ENCODE measurements at places on chromosomes 4 and X.

- DNase-seq: no peak
Measured at GRCh38 chrX:123184219-123184865, at the start of gene GRIA3. Gene GRIA3, plus strand, starts transcription at chrX:123184278. Its CDS starts 258 bp downstream, at chrX:123184536.

- no peak for DNase-seq
Measured at GRCh38 chrX:153409414-153410101, 1.7 kb upstream of the ZFP92 start.

DNA sequence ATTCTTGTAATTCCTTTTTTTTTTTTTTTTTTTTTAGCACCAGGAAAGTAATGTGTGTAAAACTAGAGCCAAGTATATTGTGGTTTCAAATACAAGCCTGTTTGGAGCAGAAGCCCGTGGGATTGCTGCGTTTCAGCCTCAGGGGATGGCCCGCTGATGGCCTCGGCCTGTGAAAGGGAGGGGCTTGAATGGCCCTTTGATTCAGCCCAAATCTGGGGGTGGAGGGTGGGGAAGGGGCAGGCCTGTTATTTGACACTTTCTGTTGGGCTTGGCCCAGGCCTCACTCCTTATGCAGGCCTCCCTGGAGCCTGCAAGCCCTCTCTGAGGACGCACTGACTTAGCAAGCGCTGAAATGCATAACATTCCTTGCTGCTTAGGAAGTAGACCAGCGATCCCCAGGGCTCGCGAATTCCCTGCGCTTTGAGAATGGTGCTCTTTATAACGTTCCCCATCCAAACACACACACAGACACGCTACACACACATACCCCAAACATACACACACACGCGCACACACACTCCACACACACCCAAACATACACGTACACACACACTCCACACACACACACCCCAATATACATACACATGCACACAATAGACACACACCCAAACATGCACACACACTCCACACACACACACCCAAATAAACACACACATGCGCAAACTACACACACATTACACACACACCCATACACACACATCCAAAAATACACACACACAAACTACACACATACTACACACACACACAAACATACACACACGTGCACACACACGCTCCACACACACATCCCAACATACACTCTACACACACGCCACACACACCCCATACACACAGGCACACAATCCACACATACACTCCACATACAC, 29.6 kb downstream of the TLR10 start:
- peak; percentile 41 for DNase-seq

DNA sequence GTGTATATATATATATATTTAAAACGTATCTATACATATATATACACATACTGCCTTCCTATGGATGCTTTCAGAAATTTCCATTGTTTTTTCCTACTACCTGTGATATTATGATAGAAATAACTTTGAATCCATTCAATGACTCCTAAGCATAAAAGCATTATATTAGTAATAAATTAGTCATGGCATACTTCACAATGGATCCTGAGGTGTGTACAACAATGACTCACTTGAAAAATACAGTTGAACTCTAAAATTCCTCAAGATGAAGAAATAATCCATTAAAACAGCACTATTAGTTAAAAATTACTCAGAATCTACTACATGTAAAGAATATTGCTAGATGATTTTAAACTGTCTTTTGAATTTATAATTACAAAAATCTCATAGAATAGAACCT, 201.1 kb downstream of the STPG2 start:
- no peak for DNase-seq

DNA sequence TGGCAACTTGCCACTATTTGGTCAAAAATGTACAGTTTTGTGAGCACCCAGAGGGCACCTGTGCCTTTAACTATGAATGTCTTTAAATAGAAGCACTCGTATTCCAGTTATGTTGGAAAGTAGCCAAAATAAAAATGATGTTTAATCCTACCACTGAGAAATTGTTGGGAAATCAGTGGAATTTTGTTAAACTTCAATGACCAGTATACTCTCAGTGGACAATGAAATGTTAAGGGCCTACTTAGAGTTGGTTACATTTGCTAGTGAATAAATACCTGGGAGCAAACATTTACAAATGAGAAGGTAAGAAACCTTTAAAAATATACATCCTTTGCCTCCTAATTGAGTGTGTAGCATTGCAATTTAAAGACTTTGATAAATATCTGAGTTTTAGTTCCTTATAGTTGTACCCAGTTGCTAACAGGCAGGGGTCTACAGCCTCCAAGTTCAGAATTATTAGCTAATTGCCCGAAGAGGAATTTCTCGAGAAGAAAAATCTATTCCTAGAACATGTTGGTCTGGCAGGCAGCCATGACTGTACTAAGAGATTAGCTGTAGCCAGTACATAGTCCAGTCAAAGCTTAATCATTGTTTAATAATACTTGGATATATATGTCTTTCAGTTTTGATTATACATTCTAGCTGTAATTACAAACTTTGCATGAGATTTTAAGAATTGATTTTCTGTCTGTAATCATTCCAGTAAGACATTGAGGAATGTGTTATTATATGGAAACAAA, 93.2 kb downstream of the IL1RAPL2 start:
- no peak for DNase-seq

DNA sequence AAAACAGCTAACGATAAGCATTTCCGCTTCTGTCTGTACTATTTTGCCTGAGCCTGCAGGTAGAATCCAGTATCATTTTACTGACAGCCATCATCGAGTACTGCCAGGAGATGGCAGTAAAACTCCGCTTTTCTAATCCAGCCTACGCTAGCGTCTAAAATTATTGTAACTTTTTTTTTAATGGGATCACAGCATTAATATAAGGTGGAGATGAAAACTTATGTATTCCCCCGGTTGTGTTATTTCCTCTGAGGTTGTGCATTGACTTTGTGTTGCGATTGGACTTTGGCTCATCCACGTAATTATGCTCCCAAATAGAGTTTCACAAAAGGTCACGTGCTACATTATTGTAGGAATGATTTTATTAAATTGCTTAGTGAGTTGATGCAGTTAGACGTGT, 248.1 kb downstream of the C4orf33 start:
- DNase-seq: peak; percentile 57

GRCh38 chrX:120242813-120243212, 7.8 kb upstream of the ZBTB33 start:
- no peak for DNase-seq

GRCh38 chrX:35016051-35016450, 73.5 kb downstream of the FAM47B start:
- no peak for DNase-seq

DNA sequence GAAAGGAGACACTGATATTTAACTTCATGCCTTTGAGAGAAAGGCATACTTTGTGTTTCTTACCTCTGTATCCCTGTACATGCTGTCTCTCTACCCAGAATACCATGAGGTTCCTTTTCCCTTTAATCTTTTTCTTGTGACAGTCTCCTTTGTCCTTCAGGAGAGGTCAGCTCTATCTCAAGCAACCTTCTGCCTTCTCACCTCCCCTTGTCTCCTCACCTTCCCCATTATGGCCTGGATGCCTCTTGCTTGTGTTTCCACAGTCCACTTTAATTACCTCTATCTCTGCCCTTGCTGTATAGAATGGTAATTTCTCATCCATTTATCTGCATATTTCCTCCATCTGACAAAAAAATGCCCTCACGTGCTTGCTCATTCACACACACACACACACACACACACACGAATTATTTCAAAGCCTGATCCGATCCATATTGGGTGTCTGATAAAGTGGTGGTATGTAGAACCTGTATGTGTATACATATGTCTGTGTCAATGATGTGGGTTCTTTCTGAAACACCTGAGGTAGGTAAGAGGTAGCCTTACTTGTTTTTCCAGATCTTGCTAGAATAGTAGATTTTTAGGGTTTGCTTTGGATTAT, 28.5 kb downstream of the MSN start:
- DNase-seq: no peak

DNA sequence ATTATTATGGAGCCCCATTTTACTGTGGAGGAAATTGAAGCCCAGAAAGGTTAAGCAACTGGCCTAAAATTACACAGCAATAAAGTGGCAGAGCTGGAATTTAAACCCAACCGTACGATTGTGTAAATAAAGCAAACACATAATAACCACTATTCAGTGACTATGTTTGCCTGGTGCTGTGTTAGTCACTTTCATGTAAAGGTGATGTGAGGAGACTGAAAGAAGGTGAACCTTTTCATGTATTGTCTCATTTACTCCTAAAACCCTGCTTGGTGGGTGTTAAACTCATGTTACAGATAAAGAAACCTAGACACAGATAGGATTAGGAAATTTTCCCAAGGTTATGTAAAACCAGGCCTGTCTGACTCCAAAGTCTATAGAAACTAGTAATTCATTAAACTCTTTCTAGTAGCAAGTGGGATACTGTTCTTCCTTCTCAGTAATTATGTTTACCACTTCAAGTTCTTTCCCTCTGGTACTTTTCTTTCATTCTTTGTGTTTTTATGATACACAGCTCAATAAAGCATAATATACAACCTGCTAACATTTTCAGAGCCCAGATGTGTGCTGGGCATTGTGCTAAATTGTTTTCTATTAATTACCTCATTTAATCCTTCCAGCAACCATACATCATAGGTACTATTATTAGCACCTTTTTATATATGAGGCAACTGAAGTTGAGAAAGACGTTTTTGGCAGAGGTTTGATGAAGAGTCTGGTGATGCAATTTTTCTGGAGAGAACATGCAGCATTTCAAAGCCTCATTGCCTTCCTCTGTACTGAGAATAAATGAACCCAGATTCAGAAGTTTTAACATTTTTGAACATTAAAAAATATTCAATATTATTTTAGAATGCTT, 202.7 kb downstream of the SPRY1 start:
- no peak for DNase-seq

- DNase-seq: no peak
Measured at GRCh38 chrX:78213331-78213730, 73.9 kb upstream of the TAF9B start.

GRCh38 chrX:3290561-3290960, 55.9 kb downstream of the MXRA5 start:
- DNase-seq: no peak

DNA sequence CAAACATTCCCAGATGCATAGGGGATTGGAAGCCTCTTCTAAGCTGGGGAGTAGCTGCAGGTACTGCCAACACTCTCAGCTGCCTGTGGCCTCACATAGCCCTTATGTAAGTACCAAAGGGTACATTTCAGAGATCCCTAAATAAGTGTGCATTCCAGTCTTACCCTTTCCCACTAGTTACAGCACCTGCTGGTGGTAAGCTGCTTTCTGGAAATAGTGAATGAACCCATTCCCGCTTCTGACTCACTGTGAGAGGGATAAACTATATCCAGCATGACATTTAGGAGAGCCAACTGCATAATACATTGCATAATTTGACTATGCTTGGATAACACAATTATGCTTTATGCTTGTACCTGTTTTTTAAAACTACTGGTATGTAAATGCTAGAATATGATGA, 149.0 kb downstream of the FAM13A start:
- DNase-seq: no peak

GRCh38 chr4:184757810-184758209, 23.9 kb upstream of the CENPU start:
- DNase-seq: no peak

DNA sequence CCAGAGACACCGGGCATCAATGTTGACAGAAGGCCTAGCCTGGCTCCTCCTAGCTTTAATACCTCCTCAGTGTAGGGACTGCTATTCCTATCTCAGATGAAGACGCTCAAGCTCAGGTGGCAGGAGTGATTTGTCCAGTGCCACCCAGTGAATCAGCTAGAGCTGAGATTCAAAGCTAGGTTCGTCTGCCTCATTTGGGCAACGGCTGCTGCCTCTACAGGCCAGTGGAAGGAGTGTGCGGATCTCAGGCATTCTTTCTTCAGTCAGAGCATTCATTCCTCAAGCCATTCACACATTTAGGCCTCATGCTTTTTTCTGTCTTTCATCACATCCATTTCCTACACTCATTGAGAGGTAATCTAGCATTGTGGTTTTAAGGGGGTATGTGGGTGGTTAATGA, 7.3 kb downstream of the TSR2 start:
- DNase-seq: peak; percentile 39

- no peak for DNase-seq
Measured at GRCh38 chr4:149791851-149792250, 23.8 kb downstream of the IQCM start.

Measured in D341Med (cell line).